ENCODE measurements at places on chromosomes 13 and 19.

- no peak for DNase-seq
Measured at GRCh38 chr13:83845106-83845505, 37.2 kb downstream of the SLITRK1 start.

DNA sequence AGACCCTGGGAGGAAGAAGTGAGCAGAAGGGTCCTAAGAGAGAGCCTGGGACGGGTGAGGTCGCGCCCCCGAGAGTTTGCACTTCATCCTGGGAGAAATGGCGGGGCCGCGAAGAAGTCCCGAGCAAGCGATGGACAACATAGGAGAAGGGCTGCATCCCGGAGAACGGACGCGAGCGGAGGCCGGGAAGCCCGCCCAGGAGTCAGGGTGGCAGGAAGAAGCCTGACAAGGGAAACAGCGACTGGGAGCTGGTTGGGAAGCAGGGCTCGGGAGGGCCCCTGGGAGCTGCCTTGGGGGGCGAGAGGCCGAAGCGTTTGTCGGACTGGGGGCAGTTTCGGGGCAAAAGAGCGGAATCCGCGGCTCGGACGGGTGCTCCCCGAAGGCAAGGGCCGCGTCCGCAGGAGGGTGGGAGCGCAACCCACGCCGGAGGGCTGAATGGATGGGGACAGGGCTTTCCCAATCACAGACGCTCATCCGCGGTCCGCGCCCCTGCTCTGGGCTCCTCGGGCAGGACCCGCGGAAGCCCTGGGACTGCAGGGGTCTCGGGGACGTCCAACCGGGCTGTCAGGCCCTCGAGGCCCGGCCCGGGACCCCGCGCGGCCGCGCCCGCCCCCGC, 469 bp downstream of the ABHD17A start:
- DNase-seq = no peak

DNA sequence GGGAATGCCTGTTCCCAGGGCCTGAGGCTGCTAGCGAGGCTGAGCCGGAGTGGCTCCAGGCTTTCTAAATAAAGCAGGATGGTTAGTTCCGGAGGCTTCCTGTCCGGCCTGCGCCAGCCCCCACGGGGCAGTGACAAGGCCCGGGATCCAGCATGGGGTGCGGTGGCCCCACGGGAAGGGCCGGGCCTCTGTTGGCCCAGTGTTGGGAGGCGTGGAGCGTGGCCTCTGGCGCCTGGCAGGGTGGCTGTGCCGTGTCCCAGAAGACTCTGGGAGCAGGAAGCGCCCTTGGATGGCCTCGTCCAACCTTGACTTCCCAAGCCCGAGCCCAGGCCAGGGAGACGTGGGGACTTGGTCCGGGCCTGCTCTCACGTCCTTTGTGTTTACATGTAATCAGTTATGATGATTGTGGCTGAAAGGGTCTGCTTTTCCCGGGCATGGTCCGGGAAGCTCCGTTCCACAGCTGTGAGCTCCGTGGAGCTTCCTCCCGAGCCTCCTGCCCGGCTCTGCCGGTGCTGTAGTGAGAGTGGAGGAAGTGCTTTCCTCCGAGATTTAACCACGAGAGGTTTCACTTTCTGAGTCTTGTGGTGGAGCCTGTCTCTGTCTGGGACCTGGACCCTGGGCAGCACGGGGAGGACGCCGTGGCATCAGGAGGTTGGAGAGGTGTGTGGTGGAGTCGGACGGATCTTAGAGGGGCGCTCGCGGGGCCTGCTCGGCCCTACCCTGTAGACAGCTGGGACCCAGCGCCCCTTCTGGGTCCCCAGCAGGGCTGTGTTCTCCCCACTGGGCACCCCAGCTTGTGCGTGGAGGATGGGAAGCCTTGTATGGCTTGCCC, 4.6 kb downstream of the GNA11 start:
- DNase-seq = no peak

GRCh38 chr19:48169578-48169938, 586 bp downstream of the LIG1 start:
- peak; percentile 87 for DNase-seq

DNA sequence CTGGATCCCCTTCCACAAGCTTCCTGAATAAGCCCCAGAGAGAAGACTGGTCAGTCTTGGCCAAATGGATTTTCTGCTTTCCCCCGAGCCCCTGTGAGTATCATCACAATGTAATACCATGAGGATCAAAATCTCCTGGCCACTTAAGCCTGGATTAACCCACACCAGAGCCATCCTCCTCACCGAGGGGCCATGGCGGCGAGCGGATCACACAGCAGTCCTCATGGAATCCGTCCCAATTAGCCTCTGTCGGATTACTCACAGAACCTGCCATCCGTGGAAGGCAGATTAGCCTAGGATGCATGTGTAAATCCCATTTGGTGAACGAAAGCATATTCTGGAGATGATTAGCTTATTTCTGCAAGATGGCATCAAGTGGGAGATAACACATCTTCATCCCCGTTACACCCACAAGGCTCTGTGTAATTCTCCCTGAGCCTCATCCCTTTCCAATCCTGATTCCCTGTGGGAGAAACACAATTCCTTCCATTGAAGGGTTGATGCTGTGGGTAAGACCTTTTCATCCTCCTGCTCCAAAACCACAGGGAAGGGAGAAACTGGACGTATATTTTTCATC, 42.5 kb downstream of the GNG7 start:
- no peak for DNase-seq

- DNase-seq = no peak
Measured at GRCh38 chr19:46623915-46624502, 880 bp downstream of the PTGIR start.

DNA sequence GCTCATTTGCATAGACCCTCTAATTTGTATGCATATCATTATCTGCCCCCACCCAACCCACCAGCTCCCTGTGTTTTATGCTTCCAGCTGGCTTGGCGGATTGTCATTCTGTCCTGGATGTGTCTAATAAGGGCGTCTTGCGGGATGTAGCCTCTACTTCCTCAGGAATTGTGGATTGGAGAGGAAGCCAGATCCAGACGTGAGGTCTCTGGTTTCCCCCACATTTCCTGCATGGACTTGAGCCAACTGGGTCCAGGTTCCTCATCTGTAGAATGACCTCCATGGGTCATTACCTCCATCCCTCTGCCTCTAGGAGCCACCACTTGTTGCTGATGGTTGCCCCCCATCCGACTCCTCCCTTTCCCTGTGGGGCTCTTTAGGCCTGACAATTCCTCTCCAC, 7.3 kb downstream of the TNFSF14 start:
- no peak for DNase-seq

DNA sequence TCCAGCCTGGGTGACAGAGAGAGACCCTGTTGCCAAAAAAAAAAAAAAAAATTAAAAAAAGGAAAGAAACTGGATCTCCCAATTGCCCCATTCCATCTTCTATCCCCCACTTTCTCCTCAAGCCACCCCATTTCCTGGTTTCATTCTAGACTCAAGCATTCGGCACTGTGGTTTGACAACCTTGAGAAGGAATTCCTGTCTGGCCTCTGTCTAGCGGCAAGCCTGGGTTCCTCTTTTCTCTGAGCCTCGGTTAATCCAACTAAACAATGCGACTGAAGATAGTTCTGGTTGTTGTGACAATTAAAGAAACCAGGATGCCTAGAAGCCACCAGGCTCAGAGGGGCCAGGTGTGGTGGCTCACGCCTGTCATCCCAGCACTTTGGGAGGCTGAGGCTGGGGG, 3.3 kb upstream of the C3 start:
- DNase-seq = no peak

- peak; percentile 51 for DNase-seq
Measured at GRCh38 chr13:49625392-49626079, 2.8 kb upstream of the ARL11 start.

- DNase-seq = no peak
Measured at GRCh38 chr13:61463024-61463423, 47.4 kb upstream of the PCDH20 start.

DNA sequence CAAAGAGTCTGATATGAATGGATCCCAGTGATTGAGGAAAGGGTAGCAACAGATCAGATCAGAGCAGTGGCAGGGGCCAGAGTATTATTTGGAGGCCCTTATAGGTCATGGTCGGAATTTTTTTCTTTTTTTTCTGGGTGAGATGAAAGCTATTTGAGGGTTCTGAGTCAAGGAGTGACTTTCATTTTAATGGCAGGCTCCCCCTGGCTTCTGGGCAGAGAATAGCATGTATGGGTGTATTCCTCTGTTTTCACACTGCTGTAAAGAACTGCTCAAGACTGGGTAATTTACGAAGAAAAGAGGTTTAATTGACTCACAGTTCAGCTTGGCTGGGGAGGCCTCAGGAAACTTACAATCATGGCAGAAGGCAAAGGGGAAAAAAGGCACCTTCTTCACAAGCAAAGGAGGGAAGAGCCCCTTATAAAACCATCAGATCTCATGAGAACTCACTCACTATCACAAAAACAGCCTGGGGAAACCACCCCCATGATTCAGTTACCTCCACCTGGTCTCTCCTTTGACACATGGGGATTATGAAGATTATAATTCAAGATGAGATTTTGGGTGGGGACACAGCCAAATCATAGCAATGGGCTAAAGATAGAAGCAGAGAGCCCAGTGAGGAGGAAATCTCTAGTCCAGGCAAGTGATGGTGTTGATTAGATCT, 3.0 kb upstream of the SLC6A16 start:
- DNase-seq = peak; percentile 28

- DNase-seq = no peak
Measured at GRCh38 chr19:35789195-35789977, 14.0 kb downstream of the ARHGAP33 start.

DNA sequence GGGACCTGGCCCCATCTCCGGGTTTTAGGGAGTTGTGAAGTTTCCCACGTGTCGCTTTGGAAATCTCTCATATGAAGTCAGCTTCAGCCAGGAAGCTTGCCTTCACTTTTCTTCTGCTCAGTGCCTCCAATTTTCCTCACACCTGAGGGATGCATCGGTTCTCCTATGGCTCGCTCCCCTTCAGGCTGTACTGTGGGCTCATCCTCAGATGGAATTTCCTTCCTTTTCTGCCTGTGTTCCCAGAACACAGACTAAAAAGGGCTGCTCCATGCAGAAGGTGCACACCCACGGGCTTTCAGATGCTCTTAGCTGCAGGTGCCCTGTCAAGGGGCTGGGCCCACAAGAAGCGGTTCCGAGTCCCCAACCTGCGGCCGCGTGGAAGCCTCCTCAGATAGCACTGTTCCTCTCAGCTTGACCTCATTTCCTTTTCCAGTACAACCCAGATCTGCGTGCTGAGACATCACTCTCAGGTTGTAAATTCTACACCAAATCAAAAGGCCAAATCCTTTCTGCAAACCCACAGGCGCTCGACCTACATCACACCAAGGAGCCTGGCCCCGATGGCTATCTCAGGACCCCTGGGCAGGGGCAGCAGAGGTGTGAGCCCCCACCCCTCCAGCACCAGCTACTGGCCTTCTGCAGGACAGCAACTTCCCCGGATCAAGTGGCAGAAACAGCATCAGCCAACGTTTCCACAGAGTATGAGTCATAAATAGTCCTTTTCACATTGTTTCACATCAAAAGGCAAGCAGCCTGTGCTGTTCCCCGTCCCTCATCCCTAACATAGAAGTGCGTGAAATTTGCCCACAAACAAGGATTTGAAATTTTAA, 275.9 kb downstream of the ZNF536 start:
- no peak for DNase-seq

DNA sequence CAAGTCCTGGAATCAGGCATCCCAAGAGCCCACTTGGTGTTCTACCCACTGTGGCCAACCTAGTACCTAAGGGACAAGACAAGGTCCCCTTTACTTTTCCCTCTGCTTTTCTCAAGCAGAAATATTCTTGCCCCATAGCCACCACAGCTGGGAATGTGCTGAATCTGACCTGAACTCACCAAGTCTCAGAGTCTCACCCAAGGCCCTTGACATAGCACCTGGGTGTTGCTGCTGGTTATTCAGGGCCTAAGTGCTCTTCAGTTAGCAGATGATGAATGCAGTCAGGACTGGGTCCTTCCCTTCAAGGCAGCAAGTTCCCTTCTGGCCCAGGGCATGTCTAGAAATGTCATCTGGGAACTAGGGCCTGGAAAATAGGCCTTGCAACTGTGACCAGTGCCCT, 201.8 kb upstream of the SERP2 start:
- DNase-seq = no peak

- no peak for DNase-seq
Measured at GRCh38 chr19:13823256-13823655, 28.0 kb downstream of the ZSWIM4 start.

GRCh38 chr13:30133554-30133912, 173.8 kb downstream of the KATNAL1 start:
- no peak for DNase-seq

DNA sequence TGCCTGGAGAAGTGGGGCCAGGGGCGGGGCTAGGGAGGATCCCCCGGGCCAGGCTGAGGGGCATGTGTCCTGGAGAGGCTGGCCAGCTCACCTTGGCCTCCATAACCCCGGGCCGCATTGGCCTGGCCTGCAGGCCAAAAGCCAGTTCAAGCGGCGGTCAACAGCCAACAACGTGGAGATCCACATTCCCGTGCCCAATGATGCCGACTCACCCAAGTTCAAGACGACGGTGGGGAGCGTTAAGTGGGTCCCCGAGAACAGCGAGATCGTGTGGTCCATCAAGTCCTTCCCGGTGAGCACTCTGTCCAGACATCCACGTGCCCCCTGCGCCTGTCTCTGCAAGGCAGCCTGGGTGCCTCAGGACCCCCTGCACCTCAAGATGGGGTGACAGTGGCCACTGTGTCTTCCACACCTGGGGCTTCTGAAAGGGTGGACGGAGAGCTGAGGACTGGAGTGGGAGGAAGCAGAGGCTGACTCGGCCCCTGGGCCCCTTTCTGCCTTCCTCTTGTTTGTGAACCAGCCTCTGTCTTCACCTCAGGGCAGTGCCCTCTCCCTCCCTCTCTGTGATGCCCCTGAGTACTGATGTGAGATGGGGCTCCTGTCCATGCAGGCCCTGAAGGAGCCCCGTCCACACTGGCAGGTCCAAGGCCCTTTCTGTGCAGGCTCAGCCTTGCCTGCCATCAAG, 31.1 kb downstream of the AP1M1 start:
- DNase-seq = no peak

DNA sequence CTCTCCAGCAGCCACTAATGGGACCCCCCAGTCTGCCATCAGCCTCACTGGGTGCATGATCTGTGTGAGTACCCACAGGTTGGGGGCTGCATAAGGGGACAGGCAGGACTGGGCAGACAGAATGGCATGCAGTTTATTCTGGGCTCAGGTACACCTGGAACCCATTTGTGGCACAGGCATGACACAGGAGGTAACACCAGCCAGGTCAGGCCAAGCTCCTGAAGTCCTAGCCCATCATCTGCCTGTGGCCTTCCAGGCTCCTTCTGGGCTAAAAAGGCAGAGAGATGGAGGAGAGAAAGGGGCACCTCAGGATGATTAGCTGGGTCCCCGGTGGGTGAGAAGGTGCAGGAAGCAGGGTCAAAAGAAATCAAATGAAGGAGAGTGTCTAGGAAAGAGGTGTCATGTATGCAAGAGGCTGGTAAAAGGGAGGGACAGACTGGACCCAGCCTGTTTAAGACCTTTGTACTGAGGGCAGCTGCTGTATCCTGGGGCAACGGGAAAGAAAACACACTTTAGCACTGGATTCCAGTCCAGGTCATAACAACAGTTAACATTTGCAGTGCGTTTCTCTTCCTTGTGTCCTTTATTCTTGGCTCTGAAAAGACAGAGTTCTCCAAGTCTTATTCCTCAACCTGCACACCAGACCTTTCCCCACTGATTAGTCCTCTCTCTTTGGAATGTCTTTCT, 20.2 kb upstream of the DGKH start:
- DNase-seq = peak; percentile 52

- DNase-seq = no peak
Measured at GRCh38 chr19:31783592-31783991, 434.4 kb upstream of the TSHZ3 start.
